ENCODE measurements at places on chromosomes 2 and 18.

- DNase-seq, result no peak
Measured at GRCh38 chr18:35474884-35475283, 22.9 kb downstream of the INO80C start.

DNA sequence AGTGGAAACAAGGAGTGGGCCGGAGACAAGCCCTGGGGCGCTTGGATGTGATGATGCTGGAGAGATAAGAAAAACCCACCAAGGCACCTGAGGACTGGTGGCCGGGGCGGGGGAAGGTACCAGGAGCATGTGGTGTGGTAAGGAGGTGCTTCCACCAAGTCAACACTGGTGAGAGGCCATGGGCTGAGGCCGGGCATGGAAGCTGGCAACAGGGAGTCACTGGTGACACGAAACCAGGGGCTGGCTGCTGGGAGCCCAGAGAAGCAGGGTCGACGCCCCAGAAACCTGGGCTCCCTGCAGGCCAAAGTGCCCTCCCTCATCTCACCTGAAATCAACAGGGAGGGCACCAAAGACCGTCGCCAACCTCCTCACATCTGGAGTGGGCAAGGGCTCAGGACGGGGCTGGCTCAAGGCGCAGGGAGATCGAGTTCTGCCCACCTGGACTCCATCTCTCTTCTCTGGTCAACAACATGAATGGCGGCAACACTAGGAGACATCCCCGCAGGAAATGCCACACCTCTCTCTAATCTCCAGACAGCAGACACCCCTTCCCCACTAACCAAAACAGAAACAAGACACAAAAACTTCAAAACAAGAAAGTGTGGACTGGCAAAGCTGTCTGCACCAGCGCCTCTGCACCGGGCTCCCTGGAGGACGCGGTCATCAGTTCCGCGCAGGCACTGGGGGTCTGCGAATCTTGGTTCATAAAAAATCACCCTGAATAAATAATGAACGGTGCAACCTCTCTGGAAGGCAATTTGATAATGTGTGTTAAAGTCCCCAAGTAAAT is 185.5 kb downstream of the HDAC4 start:
- no peak for DNase-seq

DNA sequence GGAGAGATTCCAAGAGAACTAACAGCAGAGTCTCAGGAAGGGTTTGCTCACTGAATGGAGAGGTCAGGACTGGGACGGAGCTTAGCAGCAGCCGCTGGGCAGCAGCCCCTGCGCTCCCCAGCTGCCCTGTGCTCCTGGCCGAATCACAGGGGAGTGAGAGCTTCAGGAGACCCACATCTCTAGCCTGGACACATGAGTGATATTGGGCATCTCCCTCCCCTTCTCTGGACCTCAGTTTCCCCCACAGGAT is 511 bp downstream of the MATN3 start:
- DNase-seq, result no peak

- DNase-seq, result no peak
Measured at GRCh38 chr18:6784046-6784445, 54.5 kb downstream of the ARHGAP28 start.

DNA sequence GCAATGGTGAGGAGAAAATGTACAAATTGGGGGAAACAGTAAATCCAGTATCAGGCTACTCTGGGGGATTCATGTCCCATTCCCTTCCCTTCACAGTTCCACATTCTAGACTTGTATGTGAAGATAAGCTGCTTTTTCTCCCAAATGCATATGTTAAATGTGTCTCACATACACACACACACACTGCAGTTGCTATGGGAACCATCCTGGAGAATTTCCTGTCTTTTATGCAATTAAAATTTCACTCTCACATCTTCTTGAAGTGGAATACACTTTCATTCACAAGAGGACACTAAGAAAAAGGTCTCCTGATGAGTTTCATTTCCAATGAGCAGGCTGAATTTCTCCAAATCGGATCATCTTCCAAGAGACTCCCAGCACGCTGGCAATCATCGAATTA is 366.0 kb downstream of the LRATD1 start:
- no peak for DNase-seq

DNA sequence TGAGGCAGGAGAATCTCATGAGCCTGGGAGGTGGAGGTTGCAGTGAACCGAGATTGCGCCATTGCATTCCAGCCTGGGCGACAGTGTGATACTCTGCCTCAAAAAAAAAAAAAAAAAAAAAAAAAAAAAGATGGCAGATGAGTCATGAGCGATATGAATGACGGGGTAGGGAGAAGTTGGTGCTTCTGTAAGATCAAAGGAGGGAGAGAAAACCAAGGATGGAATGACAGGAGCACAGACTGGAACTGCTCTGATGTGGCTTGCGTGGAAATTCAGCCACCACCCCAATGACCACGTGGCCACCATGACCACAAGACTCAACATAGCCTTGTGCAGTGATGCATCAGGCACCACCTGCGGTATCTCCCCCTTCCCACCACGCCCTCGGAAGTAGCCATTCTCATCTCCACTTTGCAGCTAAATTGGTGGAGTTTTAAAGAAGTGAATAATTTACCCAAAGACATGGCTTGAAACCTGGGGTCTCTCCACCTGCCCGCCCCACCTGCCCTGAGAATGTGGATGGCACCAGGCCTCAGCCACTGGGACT is 96.0 kb downstream of the ACKR3 start:
- DNase-seq, result no peak

DNA sequence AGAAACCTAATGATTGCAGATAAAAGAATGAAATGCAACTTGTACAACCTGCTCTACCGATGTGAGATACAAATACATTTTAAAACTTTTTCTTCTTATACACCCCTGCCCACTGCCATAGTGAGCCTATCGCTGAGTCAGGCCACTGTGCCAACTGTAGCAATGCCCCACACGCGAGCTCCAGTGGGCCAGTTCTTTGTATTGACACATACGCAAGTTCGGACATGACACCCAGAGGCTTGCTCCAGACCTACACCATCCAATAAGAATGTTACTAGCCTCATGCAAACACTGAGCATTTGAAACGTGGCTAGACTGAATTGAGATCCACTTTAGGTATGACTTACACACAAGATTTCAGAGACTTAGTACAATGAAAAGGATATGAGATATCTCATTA is 340.1 kb downstream of the ARHGAP15 start:
- no peak for DNase-seq

- DNase-seq, result peak; percentile 50
Measured at GRCh38 chr18:11163665-11164064, 14.3 kb upstream of the PIEZO2 start.

GRCh38 chr2:12433626-12433990 is 283.1 kb upstream of the TRIB2 start:
- no peak for DNase-seq

DNA sequence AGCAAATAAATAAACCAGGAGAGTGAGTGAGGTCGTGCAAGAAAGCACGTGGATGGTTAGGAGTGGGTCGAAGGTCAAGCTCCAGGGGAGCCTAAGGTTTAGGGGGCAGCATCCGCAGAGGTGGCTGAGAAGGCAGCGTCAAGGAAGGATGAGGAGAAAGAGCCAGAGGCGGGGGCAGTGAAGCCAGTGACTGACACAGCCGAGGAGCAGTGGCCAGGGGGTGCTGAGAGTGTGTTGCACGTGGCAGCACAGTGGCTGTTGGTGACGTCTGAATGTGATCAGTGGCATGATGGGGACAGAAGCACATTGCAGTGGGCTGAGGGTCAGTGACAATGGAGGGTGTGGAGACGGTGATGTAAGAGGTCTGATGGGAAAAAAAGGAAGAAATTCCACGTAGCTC is 13.7 kb upstream of the FHL2 start:
- no peak for DNase-seq

- no peak for DNase-seq
Measured at GRCh38 chr2:65576861-65577601, 144.6 kb upstream of the SPRED2 start.

GRCh38 chr2:16197504-16198147 is 257.3 kb downstream of the MYCN start:
- no peak for DNase-seq

DNA sequence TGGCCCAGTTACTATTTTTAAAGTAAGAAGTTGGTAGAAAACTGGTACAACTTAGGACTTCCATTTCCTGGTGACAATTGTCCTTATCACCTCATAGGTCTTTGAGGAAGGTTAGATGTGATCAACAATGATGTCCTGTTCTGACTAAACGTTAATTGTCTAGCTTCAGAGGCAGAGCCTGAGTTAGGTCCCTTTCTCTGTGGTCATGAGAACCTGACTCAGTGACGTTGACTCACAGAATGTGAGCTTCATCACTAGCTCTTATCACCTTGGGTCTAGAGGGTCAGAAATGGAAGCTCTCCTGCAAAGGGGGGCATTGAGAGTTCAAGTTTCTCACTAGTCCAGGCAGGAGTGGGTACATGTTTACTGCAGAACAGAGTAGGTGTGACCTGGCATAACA is 60.6 kb upstream of the ATP8B1 start:
- no peak for DNase-seq

GRCh38 chr2:232903989-232904388 is 33.9 kb downstream of the SNORC start:
- no peak for DNase-seq

GRCh38 chr2:220104871-220105351 is 477.5 kb downstream of the SLC4A3 start:
- DNase-seq, result peak; percentile 57

- no peak for DNase-seq
Measured at GRCh38 chr2:46320141-46320567, 22.9 kb downstream of the EPAS1 start.

DNA sequence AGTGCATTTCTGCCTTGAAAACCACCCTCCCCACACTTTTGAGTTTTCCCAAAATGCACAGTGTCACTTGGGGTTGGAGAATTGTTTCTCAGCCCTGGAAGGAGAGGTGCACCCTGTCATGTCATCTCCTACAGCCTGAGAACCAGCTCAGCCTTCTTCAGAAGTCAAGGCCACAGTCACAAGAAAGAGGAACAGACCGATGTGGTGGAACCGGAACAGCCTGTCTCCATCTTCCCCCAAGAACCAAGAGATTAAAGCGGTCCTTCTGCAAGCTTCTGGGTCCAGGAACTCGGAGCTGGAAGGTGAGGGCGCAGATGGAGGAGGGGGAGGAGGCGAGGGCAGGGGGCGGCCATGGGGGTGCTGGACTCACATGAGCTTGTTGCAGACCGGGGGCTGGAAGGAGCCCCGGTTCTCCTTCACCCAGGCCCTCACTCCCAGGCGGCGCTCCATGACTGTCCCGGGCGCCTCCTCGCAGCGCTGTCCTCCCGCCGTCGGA is 248 bp downstream of the HAAO start:
- DNase-seq, result no peak

DNA sequence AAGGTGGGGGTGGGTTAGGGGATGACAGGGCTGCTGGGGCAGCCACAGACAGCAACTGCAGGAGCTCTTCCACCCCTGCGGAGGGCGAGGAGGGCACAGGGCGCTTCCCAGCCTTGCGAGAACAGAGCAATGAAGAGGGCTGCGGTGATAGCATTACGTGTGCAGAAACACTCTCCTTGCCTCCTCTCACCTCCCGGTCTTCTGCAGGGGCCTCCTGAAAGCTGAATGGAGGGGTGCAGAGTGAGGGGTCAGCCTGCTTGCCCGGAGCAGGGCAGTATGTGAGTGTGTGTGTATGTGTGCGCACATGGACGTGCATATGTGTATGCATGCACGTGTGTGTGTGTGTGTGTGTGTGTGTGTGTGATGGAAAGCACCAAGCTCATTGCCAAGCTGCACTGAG is 29.5 kb upstream of the IL1R2 start:
- DNase-seq, result no peak

DNA sequence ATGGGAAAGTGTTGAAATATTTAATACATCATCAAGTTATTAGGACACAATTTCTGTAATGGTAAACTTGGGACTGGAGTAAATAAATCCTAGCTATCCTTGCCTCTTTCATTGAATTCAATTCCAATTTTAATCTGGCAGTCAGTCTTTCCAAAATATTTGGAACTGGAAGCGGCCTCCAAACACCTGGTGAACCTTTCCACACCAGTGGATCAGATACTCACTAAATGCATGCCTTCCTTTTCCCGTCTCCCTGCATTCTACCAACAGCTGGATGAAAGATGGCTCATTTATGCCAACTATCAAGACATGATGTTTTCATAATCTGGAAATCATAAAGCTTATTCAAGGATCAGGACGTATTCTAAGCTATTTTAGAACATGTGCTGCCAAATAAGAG is 488.2 kb upstream of the SPHKAP start:
- no peak for DNase-seq

GRCh38 chr2:122236152-122236874 is 480.9 kb downstream of the TSN start:
- no peak for DNase-seq

DNA sequence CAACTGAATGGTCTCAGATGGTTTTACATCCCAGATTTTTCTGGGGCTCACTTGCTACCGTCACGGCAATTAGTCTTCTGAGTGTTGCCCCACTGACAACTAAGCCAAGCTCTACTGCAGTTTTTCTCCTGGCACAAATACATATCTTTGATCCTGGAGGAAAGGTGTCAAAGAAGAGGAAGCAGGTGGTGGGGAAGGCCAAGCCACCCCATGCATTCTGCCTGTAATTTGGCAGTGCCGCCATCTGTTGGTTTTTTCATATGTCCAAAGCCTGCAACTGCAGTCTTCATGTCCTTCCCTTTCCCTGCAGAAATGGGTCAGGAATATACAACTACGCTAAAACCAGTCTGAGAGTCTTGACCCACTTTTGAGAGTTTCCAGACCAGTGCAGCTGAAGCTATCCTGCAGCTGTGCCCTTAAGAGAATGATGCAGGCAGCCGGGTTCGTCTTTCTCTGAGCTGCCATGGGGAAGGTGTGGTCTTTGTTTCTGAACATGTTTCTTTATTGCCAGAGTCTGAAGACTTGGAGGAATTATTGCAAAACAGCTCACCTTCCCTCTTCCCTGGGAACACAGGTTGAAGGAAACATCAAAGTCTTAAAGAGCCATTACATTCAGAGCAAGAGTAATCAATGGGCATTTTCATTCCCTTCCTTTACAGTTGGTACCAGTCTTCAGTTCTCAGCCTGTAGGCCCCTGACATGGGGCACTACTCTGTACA is 71.8 kb upstream of the ATL2 start:
- DNase-seq, result no peak

- DNase-seq, result no peak
Measured at GRCh38 chr18:25614168-25614567, 262.2 kb upstream of the ZNF521 start.

DNA sequence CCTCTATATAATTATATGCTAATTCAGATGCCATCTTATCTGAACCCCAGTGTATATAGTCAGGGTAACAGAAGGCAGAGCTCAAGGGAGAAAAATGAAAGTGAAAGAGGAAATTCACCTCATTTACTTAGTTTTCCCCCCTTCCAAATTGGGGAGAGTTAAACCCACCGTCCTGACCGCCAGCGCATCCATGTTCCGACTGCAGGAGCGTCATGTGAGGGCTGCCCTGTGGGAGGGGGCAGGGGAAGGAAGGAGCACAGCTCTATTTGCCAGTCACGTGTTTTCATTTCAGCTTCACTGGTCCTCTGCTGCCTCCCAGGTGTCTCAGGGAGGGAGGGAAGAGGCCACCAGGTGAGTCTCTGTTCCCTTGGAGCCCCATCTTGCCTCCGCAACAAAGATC is 13.2 kb downstream of the CNNM4 start:
- no peak for DNase-seq

DNA sequence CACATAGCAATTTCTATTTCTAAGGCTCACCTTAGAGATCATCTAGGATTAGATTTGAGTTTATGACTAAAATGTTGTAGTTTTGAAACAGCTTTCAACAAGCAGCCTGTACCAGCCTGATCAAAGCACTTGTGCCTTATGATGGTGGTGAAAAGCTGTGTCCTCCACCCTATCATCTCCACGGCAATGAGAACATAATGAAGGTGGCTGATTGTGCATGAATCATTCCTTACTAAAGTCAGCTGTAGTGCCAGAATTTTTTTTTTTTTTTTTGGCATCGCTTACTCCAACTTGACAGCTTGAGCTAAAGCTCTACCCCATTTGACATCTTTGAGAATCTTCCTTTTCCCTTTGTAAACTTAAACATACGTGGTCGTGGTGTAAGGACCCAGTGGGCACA is 86.0 kb downstream of the DCC start:
- no peak for DNase-seq
